Central memory CD8-positive, alpha-beta T cell (primary cell): ENCODE measurements at places on chromosomes 11 and 22.

- DNase-seq, result no peak
Observed at GRCh38 chr11:35786188-35786587, 123.6 kb downstream of the TRIM44 start.

DNA sequence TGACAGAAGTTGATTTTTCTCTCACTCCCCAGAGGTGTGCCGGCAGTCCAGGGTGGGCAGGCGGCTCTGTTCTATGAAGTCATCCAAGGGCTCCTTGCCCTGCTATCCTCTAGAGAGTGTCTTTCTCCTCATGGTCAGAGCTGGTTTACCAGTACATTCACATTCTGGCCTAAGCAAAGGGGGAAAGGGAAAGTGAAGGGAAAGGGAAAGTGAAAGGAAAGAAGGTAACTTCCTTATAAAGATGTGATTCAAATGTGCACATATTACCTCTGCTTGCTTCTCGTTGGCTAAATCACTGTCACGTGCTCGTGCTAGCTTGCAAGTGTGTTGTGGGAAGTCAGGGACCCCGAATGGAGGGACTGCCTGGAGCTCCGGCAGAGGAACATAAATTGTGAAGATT is 2.9 kb upstream of the HTATIP2 start:
- DNase-seq, result no peak

DNA sequence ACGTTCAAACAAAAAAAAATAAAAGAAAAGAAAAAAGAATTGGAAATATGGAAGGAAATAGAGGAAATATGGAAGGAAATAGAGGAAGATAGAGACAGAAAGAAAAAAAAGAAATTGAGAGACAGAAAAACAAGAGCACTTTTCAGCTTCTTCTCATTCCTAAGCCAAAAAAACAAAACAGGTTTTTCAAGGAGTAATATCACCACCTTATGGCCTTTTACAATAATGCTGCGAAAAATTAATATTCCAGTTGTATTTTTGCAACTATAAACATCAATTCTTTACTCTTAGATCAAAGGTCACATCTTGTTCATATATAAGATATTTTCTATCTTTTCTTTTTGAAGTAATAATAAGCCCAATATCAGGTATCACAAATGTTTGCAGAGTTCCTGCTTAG is 328.3 kb downstream of the FAT3 start:
- DNase-seq, result no peak

- no peak for DNase-seq
Observed at GRCh38 chr11:115347106-115347505, 157.1 kb downstream of the CADM1 start.

GRCh38 chr22:36768616-36769015 is 7.3 kb downstream of the IFT27 start:
- DNase-seq, result no peak

GRCh38 chr22:44544816-44545433 is 46.9 kb upstream of the RTL6 start:
- no peak for DNase-seq

GRCh38 chr11:109644152-109644551 is 222.2 kb downstream of the C11orf87 start:
- DNase-seq, result no peak

DNA sequence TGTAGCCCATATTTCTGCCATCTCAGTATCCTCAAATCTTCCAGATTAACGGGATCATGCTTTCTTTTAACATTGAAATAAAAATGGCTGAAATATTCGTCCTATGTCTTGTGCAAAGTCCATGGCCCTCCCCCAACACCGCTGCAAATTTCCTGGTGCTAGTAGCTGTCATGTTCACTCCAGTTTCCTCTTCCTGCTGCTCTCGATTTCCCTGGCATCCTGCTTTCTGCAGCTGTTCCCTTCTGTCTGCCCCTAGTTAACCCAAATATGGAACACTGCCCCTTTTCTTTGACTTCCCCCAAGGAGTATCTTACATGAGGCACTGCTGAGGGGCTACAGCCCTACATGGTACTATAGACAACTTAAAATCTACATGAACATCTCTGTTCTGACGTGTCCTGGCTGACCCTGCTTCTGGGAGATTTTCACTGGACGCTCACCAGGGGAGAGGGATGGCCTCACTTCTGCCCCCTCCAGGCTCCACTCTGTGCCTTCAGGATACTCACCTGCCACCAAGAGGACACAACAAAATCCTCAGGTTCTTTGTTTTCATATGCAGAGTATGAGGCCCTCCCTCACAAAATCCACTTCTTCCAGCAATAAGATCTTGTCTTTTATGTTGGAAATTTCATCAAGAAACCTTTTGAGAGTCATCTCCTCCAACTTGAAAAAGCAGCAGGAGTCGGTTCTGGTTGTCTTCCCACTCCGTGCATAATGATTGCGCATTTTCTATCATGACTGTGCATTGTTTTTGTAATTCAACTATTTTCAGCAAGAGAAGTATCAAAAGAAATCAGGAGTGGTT is 29.5 kb upstream of the SCUBE2 start:
- DNase-seq, result no peak

DNA sequence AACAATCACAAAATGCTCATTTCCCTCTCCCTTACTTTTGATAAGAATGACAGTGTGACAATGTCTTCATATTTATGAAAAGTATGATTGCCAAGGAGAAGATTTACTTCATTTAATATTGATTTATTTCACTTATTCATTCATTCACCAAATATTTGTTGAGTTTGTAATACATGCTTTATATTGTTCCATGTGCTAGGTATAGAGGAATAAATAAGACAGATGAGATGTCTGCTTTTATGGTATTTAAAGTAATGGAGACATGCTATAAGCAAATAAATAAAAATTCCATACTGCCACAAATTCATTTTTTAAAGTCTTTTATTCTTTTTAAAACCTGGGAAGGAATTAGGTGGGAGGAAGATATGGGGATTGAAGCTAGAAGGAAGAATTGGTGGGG is 289.4 kb downstream of the GUCY1A2 start:
- no peak for DNase-seq

GRCh38 chr22:39739338-39740027 is 154.1 kb downstream of the ENTHD1 start:
- DNase-seq, result no peak

DNA sequence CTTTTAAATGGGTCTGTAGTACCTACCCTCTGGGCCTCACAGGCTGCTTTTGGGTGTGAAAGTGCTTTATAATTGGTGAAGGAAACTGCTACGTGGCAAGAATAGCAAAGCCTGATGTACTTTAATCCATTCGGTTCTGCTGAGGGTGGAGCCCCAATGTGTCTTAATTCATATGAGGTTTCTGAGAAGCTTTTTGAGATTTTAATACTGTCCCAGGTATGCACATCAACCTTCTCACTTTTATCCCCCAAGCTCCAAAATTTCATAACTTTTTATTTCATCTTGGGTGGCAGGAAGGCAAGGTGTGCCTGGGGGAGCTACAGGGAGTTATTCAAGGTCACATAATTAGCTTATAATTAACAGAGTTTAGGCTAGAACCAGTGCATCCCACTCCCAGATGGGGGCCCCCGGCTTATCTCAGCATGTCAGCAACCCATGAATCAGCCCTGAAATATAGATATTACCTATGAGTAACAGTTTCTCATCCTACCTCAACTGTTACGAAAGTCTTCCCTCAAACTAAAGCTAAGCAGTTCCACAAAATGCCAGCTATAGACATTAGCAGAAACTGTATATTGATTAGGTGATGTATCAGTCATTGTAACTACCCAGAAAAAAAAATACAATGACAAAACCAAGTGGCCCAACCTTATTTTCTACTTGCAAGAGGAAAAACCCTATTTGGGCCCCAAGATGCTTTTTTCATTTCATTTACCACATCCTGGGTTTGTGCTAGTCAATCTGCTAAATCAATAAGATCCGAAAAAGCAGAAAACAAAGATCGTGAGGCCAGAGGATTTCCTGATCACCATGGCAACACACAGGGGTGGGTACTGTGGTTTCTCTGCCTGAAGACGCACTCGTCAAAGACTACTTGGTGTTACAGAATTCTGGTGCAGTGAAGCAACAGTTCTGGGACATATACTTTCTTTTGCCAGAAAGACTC is 26.7 kb downstream of the CD44 start:
- DNase-seq, result peak; percentile 93

DNA sequence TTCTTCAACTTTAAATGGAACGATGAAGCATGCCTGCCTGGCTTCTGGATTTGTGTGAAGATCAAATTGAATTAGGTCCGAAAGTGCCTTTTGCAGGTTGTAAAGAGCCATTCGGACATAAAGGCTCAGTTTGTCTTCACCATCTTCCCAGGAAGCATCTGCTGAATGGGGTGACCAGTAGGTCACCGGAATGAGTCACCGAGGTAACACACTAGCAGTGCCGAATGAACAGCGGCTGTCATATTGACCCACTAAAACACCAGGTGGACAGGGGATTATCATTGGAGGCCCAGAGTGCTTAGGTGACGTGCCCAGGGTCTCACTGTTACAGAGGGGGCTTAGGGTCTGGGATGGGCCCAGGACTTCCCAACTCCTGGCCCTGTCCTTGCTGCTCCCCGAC is 43.1 kb upstream of the MYH9 start:
- no peak for DNase-seq

DNA sequence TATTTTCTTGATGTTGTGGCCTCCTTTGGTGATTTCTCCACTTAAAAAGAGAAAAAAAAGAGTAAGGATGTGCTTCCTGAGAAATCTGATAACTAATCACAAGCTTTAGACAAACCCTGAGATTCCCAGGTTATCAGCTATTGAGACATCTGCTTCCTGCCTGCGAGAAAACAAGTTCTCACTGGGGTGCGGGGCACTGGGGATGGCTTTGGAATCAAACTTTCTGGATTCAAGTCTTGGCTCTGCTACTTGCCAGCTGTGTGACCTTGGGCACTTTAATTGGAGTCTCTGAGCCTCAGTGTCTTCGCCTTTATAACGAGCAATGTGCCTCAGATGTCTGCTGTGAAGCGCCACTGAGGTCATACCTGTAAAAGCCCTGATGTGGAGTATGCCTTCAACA is 152.5 kb upstream of the NAV2 start:
- no peak for DNase-seq

DNA sequence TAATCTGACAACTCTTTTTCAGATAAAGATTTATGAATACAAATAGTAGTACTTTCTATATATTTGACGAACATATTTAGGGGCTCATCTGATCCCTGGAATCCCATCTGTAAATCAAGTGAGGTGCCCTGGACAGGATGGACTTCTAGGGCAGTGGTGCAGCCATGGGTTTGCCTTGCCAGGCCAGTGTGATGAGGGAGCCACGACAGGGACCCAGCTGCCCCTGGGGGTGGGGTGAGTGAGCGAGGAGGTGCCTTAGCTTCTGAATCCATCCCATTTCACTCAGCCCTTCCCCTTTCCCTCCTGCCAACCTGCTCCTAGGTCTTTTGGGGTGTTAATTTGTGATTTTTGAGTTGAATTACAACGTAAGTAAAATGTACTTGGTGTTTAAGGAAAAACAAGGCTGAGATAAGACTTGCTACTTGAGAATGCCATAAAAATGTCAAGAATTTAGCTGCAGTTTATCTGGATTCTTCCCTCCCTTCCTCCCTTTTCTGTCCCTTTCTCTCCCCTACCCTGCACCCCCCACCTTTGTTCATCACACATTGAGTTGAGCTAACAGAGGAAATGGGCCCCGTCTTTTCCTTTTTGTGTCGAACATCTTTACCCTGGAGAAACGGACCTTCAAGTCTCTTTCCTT is 60.8 kb downstream of the PPFIBP2 start:
- no peak for DNase-seq

DNA sequence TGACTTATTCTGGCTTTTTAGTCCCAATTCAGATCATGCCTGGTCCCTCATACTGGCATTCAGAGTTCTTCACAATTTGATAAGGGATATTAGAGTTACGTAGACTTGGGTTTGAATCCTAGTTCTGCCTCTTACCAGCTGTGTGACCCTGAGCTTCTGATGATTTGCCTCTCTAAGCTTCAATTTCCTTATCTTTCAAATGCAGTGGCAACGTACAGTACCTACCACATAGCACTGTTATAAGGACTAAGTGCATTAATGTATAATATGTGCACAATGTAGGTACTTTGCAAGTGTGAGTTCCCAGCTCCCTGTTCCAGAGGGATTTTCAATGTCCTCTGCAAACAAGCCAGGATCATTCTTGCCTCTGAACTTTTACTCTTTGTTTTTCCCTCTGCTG is 7.3 kb downstream of the RHOG start:
- no peak for DNase-seq

DNA sequence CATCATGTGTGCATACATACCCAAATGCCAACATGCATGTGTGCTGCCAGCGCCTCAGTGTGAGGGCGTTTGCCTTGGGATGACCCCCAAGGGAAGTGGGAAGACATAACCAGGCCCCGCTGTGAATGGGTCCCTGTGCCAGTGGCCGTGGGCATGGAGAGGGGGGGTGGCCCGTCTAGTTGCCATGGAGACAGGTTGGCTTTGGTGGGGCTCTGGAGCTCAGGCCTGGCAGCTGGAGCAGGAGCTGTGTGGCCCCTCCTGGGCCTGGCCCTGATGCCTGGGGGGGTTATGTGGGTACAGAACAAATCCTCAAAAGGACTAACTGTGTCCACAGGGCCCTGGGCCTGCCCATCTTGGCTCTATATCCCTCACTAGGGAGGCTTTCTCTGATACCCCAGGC is 8.0 kb downstream of the SYT7 start:
- no peak for DNase-seq

GRCh38 chr22:42357634-42358296 is 74.4 kb downstream of the NFAM1 start:
- no peak for DNase-seq

GRCh38 chr11:78345450-78345849 is 72.2 kb downstream of the GAB2 start:
- no peak for DNase-seq

- no peak for DNase-seq
Observed at GRCh38 chr11:77457340-77457739, 16.6 kb downstream of the PAK1 start.

- DNase-seq, result no peak
Observed at GRCh38 chr11:60777106-60777505, 8.0 kb upstream of the MS4A10 start.

- no peak for DNase-seq
Observed at GRCh38 chr11:16891165-16891564, 123.0 kb downstream of the PLEKHA7 start.

DNA sequence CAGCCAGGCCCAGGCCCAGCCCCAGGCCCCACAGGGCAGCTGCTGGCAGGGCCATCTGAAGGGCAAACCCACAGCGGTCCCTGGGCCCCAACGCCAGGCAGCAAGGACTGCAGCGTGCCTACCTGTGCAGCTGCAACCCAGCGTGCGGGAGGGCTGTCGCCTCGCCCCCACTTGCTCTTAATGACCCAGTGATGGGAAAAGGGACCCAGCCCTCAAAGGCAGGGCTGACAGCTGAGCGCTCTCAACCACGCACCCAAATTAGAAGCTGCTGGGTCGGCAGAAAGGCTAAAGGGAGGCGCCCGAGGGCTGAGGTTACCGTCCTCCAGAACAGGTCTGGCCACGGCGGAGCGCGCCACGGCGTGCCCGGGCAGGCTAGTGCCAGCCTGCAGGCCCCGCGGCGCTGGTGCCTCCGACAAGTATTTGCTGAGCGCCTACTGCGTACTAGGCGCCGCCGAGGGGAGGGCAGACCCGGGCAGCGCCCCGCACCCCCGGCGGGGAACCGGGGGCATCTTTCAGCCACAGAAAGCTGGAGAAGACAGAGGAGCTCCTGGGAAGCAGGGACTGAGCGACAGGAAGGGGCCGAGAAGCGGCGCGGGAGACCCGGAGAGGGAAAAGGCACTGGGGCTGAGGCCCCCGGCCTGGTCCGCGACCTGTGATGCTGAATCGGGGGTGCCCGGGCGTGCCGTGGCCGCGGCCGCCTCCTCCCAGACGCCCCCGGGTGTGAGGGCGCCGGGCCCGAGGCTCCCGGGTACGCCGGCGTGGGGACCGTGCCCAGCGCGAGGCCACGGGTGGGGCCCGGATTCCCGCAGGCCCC is 773 bp downstream of the HRAS start:
- DNase-seq, result no peak

- DNase-seq, result no peak
Observed at GRCh38 chr11:94705419-94705818, 62.7 kb upstream of the AMOTL1 start.
